ENCODE measurements at places on chromosomes 6 and 20.

DNA sequence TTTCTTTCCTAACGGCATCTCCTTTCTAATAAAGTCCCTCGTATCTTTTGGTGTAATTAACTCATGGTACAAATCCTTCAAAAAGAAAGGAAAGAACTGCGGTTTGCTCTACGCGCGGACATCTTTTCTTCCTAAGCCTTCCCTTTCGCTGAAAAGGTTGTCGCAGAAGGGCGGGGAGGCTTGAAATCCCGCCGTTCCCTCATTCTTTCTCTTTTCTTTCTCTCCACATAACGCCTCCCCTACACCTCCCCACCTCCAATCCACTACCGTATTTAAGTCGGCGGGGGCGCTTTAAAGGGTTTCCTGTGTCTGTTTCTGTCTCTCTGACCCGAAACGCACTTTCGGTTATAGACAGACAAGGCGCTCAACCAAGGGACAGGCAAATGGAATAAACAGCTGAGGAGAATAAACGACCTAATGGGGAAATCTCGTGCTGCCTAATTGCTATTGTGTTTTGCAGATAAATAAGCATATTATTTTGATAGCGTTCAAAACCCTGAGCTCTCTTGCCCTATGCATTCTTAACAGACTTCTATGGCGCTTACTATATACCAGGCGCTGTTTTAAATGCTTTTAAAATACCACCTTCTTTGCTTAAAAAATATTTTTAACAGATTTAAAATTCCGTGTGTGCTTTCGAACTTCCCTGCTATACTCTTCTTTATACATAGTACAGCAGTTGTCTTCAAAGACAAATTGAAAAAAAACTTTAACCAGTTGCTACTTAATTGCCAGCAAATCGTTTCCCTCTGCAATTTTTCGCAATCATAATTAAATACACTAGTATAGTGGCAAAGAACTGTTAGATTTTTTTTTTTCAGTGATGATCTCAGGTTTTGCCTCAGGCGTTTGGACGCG is 2.5 kb upstream of the HEY2 start:
- peak; percentile 71 for DNase-seq

DNA sequence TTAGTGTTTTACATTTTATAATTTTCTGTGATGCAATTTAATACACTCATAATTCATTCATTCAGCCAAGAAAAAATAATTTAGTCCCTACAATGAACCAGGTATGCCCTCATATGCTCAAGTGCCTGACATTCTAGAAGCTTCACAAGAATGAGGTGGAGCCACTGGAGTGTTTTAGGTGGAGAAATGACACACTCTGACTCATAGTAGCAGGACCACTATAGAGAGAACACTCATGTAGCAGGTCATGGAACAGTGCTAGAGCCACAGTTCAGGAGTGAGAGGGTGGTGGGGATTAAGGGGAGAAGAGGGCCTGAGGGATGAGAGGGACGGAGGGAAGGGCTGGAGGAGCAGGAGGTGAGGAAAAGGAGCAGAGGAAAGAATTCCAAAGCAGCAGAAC is 1.4 kb upstream of the HLA-G start:
- no peak for DNase-seq

GRCh38 chr6:134289204-134289575 is 28.7 kb downstream of the SGK1 start:
- DNase-seq = no peak

DNA sequence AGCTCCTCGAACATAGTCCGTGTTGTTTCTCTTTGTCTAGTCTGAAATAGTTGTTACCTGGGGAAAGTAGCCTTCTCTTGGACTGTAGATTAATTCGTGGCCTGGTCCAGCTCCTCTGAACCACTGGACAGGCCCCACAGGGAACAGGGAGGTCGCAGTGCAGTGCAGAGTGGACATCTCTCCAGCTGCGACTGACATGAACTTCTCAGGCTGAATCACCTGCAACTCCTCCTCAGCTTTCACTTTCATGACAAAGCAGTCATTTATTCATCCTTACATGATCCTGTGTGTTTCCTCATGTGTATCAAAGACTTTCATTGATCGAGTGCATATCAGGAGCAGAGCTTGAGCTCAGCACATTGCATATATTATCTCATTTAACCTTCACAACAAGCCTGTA is 19.1 kb upstream of the SIRPG start:
- no peak for DNase-seq

GRCh38 chr6:167841981-167842380 is 15.3 kb downstream of the AFDN start:
- DNase-seq = no peak

GRCh38 chr20:45407783-45408645 is at the start of gene DBNDD2:
Gene DBNDD2, plus strand, starts transcription at chr20:45408289. Its CDS starts 179 bp downstream, at chr20:45408468.
- no peak for DNase-seq

- no peak for DNase-seq
Measured at GRCh38 chr6:125512621-125513020, 210.9 kb upstream of the HDDC2 start.

DNA sequence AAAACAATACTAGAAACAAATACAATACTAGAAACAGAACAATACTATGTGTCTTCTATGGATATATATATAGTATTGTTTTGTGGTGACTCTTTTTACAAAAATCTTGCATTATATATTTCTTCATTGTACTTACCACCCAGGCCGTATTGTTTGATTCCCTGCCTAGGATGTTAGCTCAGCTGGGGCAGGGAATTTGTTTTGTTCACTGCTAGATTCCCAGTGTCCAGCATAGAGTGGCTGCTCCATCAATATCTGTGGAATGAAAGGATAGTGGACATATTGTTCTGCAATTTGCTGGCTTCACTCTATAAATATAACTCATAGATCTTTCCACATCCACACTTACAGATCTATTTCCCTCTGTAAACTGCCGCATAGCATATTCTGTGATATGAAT is 21.5 kb upstream of the PREX1 start:
- no peak for DNase-seq

DNA sequence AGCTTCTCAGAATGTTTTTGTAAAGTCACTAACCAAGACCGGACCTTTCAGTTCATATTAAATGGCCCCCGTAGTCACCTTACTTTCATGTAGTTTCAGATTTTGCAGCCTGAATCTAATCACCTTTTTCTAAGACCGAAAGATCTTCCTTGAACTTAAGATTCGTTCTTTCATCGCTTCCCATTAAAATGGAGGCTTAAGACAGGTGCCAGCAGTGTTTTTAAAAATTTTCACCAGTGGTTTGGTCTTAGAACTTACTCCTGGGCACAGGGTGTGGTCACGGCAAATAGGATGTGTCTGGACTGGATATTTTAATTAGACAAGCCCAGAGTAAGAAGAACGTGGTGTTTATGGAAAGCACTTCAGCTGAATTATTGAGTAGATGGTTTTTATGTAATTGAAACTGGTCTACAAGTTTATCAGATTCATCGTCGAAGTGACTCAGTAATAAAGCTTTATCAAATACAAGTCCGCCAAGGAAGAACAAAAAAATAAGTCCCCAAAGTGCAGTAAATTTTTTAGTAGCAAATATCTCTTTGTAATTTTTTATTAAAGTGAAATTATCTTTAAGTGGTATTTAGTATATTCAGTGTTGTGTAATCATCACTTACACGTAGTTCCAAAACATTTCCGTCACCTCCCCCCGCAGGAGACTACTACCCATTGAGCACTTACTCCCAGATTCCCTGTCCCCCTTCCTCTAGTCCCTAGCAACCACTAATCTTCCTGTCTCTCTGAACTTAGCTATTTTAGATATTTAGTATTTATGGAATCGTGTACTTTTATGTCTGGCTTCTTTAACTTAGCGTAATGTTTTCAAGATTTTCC is 868 bp downstream of the SRSF3 start:
- DNase-seq = no peak

All from NT2/D1 (cell line).